ENCODE measurements at places on chromosomes 12 and 14.
A peak's percentile ranks its signal among the peaks of the same experiment; 100 is the strongest.

DNA sequence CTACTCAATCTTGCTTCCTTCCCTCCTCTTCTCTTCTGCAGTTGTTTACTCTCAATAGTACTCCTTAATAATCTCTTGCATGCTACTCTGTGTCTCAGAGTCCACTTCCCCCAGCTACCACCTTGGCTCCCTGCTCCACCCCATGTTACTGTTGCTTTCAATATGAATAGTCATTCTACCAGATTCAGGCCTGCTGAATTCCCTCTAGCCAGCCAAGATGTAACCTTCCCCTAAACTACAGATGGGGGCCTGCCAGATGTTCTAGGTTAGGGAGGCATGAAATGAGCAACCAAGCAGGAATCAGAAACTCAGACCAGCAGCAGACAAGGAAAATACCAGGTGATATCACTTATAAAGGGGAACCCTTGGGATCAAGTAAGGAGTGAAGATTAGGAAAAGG is 392.1 kb upstream of the DDHD1 start:
- DNase-seq, result no peak

- no peak for DNase-seq
Measured at GRCh38 chr12:132066345-132066685, 77.8 kb downstream of the DDX51 start.

DNA sequence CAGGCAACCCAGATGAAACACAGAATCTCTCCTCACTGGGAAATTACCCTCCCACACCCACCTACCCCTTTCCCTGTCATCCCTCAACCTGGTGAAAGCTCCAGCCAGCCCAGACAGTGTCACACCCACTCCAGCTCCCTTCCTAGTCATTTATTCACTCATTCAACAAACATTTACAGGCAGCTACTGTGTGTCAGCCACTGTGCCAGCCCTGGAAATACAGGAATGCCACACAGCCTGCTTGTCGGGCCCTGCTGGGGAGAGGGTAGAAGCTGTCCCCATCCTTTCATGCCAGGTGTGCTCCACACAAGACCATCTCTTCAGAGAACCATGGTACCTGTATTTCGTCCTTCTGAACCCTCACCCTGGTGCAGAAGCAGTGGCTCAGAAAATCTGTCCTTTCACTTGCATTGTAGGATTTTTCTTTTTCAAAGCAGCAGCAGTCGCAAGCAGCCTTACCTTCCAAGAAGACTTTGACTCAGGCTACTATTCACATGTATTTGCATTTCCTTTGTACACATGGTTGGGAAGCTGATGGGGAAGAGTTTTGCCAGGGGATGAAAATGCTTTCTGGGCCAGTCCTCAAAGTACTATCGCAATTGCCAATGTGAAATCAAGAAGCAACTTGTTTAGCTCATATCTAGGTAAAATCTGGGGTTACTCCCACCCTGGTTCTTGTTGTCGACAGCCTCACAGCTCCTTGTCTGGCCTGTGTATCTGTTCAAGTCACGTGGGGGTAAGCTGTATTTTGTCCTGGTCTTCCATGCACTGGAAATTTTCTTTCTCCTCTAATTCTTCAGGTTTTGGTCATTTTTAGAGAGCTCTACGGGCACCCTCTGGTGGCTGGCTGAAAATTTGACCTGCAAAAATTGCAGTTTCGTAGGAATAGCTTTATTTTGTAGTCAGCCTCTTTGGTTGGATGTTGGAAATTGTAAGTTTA is 147.4 kb upstream of the EGLN3 start:
- peak; percentile 42 for DNase-seq

GRCh38 chr12:93447555-93448290 is 6.0 kb upstream of the UBE2N start:
- no peak for DNase-seq

- DNase-seq, result no peak
Measured at GRCh38 chr12:89484470-89484869, 40.1 kb downstream of the GALNT4 start.

GRCh38 chr14:38404616-38405015 is 148.7 kb upstream of the CLEC14A start:
- no peak for DNase-seq

All from RPMI7951 (cell line).